Pons (tissue), 1 donor: ENCODE measurements at places on chromosomes 3 and 15.
A peak's percentile ranks its signal among the peaks of the same experiment; 100 is the strongest.

GRCh38 chr15:40011303-40011702 lies 27.7 kb downstream of the SRP14 start:
- DNase-seq, result no peak

- no peak for DNase-seq
Observed at GRCh38 chr15:61169904-61170695, 59.0 kb downstream of the RORA start.

GRCh38 chr3:36443028-36443686 lies 62.9 kb downstream of the STAC start:
- DNase-seq, result no peak

DNA sequence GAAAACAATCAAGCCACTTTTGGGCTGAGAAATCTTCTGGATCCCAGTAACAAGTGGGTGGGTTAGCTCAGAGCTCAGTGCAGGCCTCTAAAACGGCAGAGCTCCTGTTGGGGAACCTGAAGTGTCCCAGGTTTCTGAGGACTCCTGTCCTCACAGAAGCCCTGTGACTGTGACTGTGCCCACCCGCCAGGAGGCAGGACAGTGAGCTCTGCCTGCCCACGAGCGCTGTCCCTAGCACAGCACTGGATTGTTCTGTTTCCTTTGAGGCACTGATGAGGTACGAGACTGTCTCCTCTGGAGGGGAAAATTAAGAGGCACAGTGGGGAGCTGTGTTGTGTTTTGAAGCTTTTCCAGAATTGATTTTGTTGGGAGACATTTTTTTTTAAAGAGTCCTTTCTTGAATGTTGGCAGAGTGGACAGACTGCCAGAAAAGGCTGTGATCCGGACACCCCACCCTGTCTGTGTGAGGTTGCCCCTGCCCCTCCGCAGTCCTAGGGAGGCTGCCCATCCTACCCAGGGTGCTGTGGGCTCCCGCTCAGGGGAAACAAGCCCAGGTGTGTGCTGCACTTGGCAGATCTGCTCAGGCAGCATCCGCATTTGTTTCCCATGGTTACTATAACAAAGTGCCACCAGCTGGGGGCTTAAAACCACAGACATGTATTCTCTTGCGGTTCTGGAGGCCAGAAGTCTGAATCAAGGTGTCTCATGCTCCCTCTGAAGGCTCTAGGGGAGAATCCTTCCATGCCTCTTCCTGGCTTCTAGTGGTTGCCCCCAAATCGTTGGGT lies 66.6 kb upstream of the LARS2 start:
- DNase-seq, result no peak

GRCh38 chr3:172201136-172201869 lies 161.9 kb downstream of the FNDC3B start:
- no peak for DNase-seq

DNA sequence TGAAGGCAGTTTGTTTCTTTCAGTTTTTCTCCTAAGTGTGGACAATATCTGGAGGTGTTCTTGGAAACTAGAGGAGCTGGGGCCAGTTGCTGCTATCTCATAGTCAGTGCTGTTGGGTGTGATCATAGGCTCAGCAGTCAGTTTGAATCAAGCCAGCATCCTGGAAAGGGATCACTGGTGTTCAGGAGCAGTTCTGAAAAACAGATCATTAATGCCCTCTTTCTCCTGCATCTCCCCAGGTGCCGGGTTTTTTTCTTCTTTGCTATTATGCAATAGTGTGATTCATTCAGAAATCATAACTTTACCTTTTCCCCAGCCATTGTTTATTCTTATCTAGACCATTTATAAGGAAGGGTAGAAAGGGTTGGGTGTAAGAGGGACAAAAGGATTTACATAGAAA lies 24.0 kb downstream of the LNP1 start:
- DNase-seq, result no peak

- no peak for DNase-seq
Observed at GRCh38 chr3:127670761-127671522, 1.8 kb upstream of the ABTB1 start.

DNA sequence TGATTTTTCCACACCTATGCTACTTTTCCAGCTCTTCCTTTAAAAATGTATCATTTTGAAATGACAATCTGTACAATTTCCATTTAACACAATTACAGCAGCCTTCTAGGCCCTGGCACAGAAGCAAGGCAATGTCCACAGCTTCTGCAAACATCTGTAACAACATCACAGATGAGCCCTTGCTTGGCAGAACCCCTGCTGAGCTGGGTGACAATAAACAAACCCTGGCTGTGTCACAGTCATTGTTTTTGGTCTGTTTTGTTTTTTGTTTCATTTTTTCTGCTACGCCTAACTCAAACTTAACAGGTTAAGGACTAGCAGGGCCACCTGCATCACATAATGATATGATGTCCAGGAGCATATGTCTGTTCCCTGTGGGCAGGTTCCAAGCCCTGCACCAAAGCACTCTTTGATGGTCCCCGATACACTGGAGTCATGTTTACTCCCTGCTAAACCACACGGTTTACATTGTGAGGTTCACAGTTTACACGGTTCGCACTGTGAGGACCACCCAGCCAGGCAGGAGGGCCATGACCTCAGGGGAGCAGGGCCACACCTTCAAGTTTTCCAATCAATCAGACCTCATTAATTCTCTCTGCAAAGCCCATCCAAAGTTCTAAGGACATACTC lies 186.8 kb upstream of the CHRNA7 start:
- peak; percentile 96 for DNase-seq
